ENCODE measurements at places on chromosomes 16 and 17.
A peak's percentile ranks its signal among the peaks of the same experiment; 100 is the strongest.

DNA sequence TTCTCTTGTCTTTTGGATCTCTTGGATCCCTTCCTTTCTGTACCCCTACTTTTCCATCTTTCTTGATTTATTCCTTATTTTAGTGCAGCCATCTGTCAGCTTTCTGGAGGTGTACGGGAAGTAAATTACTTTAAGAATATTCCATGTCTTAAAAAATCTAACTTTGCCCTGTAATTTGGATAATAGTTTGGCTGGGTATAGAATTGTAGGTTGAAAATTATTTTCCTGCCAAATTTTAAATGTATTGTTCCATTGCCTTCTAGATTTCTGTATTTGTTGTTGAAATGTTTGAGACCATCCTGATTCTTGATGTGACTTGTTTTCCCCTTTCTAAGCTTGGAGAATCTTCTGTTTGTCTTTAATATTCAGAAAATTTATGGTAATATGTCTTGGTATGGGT is 2.1 kb downstream of the DDX19B start:
- DNase-seq = no peak

GRCh38 chr16:79595931-79596450 is 4.5 kb downstream of the MAF start:
- DNase-seq = no peak

DNA sequence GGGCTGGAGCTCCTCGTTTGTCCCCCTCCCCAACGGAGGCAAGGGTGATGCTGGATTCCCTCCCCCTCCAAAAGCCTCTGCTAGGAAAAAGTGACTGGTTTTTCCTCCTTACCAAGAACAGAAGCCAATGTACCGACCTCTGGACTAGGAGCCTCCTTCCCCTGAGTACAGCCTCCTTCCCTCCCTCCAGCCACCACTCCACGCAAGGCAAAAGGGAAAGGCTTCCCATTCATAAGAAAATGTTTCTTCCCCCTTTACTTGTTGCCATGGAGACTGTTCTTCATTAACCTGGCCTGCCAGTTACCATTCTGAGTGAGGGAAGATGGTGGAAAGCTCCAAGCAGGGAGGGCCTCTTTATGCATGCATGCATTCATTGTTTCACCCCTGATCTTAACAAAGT is 4.3 kb upstream of the PIMREG start:
- DNase-seq = no peak

DNA sequence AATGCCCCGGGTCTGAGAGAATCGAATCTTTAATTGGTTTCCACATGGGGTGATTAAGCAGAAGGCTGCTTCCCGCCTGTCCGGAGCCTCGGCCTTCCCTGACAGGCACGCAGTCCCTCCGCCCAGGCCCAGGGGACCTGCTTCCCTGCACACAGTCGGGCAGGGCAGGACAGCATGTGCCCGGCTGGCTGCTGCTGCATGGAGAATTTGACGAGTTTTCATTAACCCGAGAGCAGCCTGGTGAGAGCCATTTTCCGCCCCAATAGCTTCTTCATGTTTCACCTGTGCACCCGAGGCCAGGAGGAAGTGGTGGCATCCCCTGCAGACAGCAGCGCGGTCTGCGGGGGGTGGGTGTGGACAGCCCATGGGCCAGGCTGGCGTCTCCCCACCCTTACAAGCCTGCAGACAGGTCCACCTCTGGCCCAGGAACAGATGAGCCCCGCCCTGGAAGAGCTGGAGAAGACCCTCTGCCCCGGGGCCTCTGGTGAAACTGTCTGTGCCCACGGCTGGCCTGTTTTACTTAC is 67.0 kb downstream of the KLHDC4 start:
- DNase-seq = no peak

DNA sequence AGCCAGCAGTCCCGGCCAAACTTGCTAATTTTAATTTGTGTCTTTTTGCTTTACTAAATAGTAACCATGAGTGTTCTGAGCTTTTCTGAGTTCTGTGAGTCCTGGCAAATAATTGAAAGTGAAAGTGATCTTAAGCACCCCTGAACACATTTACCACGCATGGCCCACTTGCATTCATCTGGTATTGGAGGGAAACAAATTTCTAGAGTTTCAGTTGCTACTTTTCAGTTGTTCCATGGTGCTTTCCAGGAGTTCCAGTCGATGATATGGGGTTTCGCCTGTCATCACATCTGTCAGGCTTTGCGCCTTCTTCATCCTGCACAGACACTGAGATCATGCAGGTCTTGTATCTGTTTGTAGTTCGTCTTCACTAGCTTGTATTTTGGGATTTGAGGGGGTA is 44.1 kb downstream of the CRLF3 start:
- peak; percentile 15 for DNase-seq

DNA sequence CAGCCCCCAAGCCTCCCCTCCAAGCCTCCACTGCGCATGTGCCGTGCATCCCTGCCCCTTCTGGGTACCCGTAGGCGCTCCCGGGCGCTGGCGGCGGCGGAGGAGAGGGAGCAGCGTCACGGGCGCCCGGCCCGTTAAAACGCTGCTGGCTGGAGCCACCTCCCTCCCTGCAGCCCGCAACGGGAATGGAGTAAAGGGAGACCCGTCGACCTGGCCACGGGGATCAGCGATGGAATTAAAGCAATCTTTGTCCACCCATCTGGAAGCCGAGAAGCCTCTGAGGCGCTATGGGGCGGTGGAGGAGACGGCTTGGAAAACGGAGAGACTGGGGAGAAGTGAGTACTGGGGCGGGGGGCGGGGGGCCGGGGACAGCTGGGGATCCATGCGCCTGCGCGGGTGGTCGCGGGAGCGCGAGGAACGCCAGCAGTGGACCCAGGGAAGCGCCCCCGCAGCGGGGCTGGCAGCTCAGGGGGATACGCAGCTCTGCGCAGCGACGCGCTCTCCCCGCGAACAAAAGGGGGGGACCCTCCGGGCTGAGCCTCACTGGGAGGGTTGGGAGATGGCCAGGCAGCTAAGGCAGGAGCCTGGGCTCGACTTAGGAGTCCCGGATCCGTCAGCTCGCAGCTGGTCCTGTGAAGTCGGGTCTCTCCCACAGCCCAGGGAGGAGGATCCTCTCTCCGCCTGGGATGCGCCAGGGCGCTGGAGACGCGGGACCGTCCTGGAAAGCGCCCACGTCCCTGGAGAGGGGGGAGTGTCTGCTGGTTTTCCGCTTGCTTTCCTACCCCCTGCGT is at the start of gene BMERB1:
Gene BMERB1, plus strand, starts transcription at position 164 of the 791 bp plus-strand sequence. Its CDS starts 66 bp downstream, at position 230.
- DNase-seq = peak; percentile 60

DNA sequence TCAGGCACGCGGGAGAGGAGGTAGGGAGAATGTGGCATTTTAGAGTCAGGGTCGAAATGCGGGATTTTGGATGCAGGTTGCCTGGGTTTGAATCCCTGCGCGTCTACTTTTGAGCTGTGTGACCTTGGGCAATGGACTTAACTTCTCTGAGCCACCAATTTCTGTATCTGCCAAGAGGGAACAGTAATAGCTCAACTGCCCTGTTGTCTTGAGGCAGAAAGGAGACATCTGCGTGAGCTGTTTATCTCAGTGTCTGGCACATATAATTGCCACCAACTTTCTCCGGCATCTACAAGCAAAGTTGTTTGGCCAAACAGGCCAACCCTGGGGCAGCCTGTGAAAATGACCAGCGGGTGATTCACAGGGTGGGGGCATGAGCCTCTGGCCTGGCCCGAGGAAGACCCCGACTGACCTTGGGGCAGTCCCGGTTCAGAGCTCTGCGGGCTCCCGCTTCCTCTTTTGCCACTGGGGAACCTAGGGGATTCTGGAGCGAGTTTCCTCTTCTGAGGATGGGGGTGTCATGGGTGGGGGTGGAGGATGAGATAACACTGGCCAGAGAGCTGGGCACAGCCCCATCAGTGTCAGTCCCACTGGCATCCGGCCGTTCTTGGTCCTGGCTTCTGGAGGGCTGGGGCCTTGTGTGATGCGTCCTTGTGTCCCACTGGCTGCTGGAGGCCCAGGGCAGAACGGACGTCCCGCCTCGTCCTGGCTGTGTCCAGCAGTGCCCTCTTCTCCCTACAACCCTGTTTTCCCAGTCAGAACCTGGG is 1.3 kb downstream of the SNN start:
- DNase-seq = no peak

DNA sequence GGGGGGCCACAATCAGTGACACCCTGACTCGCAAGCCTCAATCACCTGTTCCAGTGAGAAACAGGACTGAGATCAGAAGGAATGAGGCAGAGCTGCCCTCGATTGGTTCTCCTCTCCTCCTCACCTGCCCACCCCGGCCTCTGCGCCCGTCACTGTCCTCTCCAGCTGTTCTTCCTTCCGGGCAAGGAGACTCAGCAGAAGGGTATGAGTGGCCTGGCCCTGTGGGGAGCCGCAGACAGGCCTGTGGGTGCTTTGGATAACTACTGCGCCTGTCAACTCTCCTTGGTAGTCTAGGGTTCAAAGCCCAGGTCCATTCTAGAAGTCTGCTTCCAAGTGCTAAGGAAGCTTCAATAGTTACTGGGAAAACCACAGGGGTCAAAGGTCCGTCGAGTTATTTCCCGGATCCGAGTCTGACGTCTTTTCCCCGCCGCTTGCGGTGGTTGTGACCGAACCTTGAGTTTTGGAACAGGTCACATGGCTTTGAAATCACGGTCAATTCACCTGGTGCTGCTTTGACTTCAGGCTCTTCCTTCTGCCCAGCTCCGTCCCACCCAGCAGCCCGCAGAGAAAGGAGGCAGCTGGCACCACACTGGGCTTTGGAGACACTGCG is 8.3 kb downstream of the CARD14 start:
- no peak for DNase-seq

- no peak for DNase-seq
Observed at GRCh38 chr17:16879686-16880085, 92.2 kb downstream of the TNFRSF13B start.

GRCh38 chr17:38449364-38449763 is 21.1 kb downstream of the ARHGAP23 start:
- DNase-seq = no peak

GRCh38 chr17:2406271-2406902 is 5.5 kb upstream of the MNT start:
- DNase-seq = no peak

- DNase-seq = no peak
Observed at GRCh38 chr17:67520252-67520906, 143.3 kb downstream of the PITPNC1 start.

DNA sequence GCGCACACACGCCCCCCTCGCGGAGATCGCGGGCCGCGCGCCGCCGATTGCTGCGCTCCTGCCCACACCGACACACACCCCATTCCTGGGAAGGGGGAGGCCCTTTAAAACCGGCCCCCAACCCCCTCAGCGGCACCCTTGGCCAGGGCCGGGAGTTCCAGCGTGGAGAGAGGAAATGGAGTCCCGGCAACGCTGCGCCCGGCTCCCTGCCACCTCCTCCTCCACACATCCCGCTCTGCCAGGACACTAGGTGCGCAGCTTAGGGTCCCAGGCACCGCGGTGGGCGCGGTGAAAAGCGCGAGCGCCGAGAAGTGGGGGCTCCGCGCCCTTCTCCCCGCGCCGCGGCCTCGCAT is 397 bp downstream of the CDC42EP4 start:
- DNase-seq = no peak

GRCh38 chr16:22053921-22054341 is 38.4 kb upstream of the VWA3A start:
- no peak for DNase-seq

- no peak for DNase-seq
Observed at GRCh38 chr17:19372866-19373504, 5.3 kb upstream of the MAPK7 start.

GRCh38 chr16:75460446-75460845 is 4.0 kb downstream of the TMEM170A start:
- no peak for DNase-seq

- no peak for DNase-seq
Observed at GRCh38 chr17:30819971-30820705, 4.4 kb downstream of the CRLF3 start.
